ENCODE measurements at places on chromosomes 7 and 10. TPM values are rescaled to one million over a fixed set of nuclear protein-coding genes. Genes with fewer than 3 reads are reported as not detected.
A peak's percentile ranks its signal among the peaks of the same experiment; 100 is the strongest.

GRCh38 chr7:78587443-78588044 lies 789.0 kb downstream of the PHTF2 start:
- no peak overlapping the region for H3K4me3 ChIP-seq
- peak; percentile 32 for DNase-seq
- peaks cover 68% of the 10 kb centered on the region for H3K27me3 ChIP-seq
- H3K27ac ChIP-seq, result no peak overlapping the region
- H3K36me3 ChIP-seq, result no peaks in the 10 kb centered on the region

GRCh38 chr10:119817991-119818888 lies 54.4 kb downstream of the MCMBP start:
- H3K27ac ChIP-seq, result no peak overlapping the region
- no peaks in the 10 kb centered on the region for H3K36me3 ChIP-seq
- H3K4me1 ChIP-seq, result no peaks in the 10 kb centered on the region
- no peak overlapping the region for H3K4me3 ChIP-seq
- no peaks in the 10 kb centered on the region for H3K27me3 ChIP-seq

DNA sequence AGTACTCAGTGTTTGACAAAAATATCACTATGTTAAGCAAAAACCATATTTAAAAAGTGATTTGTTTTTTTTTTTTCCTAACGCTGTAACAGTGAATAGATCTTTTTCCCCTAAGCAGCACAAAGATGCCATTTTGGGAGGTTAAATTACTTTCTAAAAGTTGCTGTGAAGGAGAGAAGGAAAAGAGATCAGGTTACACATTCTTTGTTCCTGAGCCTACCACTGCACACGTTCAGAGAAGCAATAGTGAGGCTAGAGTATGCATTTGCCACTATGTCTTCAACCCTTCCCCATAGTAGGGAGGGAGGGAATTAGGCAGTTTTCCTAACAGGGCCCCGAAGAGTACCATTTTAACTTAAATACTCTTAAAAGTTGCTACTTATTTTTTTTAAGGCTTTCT lies 38.9 kb downstream of the BMPR1A start:
- no peaks in the 10 kb centered on the region for H3K27me3 ChIP-seq
- peaks cover 10% of the 10 kb centered on the region for H3K4me1 ChIP-seq
- peaks cover 4% of the 10 kb centered on the region for H3K36me3 ChIP-seq
- H3K4me3 ChIP-seq, result no peak overlapping the region

DNA sequence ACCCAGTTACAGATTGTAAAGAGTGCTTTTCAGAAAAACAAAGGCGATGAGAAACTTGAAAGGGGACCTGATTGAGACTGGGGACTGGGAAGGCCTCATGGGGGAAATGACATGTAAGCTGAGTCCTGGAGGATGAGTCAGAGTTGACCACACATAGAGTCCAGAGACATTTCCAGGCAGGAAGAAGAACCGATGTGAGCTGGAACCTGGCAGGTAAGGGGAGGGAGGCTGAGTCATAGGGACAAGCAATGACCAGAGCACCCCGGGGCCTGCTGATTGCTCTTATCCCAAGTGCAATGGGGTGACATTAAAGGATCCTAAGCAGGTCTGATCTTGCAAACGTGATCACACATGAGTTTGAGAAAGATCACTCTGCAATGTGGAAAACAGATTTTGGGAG lies 11.7 kb downstream of the TLL2 start:
- peaks cover 4% of the 10 kb centered on the region for H3K36me3 ChIP-seq
- DNase-seq, result peak; percentile 94
- H3K4me3 ChIP-seq, result no peak overlapping the region
- H3K27ac ChIP-seq, result peak overlapping the region; percentile 21
- H3K4me1 ChIP-seq, result peaks cover 14% of the 10 kb centered on the region

DNA sequence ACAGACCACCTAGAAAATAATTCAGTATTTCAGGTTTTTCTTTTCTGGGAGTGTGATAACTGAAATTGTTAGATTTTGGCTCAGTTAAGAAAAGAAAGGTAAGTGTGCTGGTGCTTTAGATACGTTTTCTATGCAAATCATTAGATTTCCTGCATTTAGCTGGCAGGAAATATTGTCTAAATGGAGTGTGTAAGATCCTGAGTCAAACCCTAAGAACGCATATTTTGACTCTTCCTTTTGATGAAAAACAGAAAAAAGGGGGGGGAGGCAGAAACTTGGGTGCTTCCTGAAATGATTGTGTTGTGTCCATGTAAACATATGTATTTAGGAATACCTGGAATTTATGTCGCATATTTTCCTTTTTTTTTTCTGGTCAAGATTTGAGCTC lies 1.2 kb downstream of the GRK5 start:
- no peaks in the 10 kb centered on the region for H3K27me3 ChIP-seq
- peaks cover 11% of the 10 kb centered on the region for H3K4me1 ChIP-seq
- no peak overlapping the region for H3K27ac ChIP-seq
- DNase-seq, result no peak
- peaks cover 5% of the 10 kb centered on the region for H3K36me3 ChIP-seq
- H3K4me3 ChIP-seq, result peak overlapping the region; percentile 72

DNA sequence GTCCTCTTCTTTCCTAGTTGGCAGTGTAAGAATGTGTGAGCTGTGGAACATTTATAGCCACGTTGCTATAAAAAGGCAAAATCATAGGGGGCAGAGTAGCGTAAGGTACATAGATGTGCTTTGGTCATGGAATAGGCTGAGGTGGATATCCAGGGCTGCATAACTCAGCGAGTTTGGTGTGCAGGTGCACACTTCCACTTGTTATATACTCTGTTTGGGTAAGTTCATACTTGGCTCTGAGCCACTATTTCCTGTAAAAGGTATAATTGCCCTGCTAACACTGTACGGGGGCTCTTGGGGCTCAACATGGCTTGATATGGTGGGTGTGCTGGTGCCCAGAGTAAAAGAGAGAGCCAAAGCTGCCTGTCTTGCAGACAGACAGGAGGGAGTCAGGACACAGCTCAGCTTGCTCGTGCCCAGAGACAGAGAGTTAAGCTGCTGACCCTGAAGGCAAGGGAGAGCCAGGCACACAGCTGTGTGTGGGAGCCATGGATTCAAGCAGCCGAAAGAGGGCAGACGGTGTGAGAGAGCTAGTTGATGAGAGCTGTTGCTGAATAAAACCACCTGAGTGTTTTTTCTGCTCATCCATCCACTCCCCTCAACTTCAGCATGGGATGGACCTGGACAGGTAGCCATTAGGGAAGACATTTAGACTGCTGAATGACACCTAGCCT lies 126.7 kb downstream of the DKK1 start:
- H3K36me3 ChIP-seq, result no peaks in the 10 kb centered on the region
- DNase-seq, result no peak
- H3K27me3 ChIP-seq, result no peaks in the 10 kb centered on the region
- H3K4me3 ChIP-seq, result no peak overlapping the region

GRCh38 chr7:53426145-53426750 lies 390.8 kb downstream of the POM121L12 start:
- no peak overlapping the region for H3K27ac ChIP-seq
- no peak for DNase-seq
- no peaks in the 10 kb centered on the region for H3K4me1 ChIP-seq
- peak overlapping the region; percentile 55 for H3K4me3 ChIP-seq

DNA sequence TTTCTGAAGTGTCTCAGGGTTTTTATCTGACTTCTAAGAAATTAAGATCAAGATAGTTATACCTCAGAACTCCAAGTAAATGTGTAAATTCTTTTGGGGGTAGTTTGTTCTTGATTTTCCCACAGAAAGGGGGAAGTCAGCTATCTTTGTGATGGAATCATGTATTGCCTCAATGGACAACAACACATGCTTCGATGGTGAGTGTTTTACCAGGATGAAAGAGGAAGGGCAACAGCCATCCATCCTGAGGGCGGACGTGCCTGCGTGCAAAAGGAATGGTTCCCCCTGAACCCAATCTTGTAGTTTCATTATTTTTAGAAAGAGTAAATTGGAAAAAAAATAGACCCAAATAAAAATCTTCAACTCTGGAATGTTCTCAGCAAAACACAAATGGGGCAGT lies 67.2 kb upstream of the ZPBP start:
- no peaks in the 10 kb centered on the region for H3K27me3 ChIP-seq
- H3K4me3 ChIP-seq, result no peak overlapping the region
- no peak overlapping the region for H3K27ac ChIP-seq
- H3K4me1 ChIP-seq, result no peaks in the 10 kb centered on the region
- H3K36me3 ChIP-seq, result no peaks in the 10 kb centered on the region

- H3K4me3 ChIP-seq, result no peak overlapping the region
- H3K4me1 ChIP-seq, result no peaks in the 10 kb centered on the region
- no peak overlapping the region for H3K27ac ChIP-seq
- H3K36me3 ChIP-seq, result peaks cover 8% of the 10 kb centered on the region
- DNase-seq, result no peak
Observed at GRCh38 chr7:150365673-150366398, 2.8 kb upstream of the REPIN1 start.

DNA sequence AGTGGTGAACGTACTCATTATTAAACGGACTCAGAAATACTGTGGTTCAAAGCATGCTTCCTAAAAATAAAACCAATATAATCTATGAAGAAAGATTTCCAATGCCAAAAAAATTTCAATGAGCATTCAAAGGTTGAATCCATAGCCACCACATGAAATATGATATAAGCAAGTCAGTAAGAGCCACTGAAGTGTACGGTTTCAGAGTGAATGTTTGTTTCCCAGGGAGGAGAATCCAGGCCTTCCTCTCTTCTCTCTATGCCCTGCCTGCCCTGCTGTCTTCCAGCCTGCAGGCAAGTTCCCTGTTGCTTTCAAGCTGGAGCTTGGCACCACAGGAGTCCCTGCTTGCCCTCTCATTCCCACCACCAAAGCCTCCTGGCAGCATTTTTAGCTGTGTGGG lies 1171.6 kb upstream of the C7orf33 start:
- DNase-seq, result no peak
- no peak overlapping the region for H3K27ac ChIP-seq
- H3K36me3 ChIP-seq, result no peaks in the 10 kb centered on the region

GRCh38 chr7:13037216-13037615 lies 349.8 kb downstream of the ARL4A start:
- H3K27ac ChIP-seq, result no peak overlapping the region
- DNase-seq, result no peak
- no peaks in the 10 kb centered on the region for H3K36me3 ChIP-seq
- peaks cover 9% of the 10 kb centered on the region for H3K4me1 ChIP-seq
- H3K27me3 ChIP-seq, result no peaks in the 10 kb centered on the region

GRCh38 chr7:18511351-18512140 lies 16.0 kb downstream of the HDAC9 start:
- H3K4me3 ChIP-seq, result no peak overlapping the region
- peaks cover 33% of the 10 kb centered on the region for H3K4me1 ChIP-seq
- H3K27me3 ChIP-seq, result no peaks in the 10 kb centered on the region
- H3K27ac ChIP-seq, result no peak overlapping the region

- H3K27ac ChIP-seq, result peak overlapping the region; percentile 89
- no peak overlapping the region for H3K4me3 ChIP-seq
- no peak for DNase-seq
Observed at GRCh38 chr7:46218461-46219200, 297.6 kb upstream of the IGFBP3 start.

- DNase-seq, result peak; percentile 96
- no peaks in the 10 kb centered on the region for H3K27me3 ChIP-seq
- H3K4me1 ChIP-seq, result peaks cover 56% of the 10 kb centered on the region
- peaks cover 15% of the 10 kb centered on the region for H3K36me3 ChIP-seq
Observed at GRCh38 chr7:130960208-130960988, 226.4 kb upstream of the KLF14 start.

GRCh38 chr7:44974549-44974948 lies 4.3 kb downstream of the MYO1G start:
- H3K4me1 ChIP-seq, result peaks cover 13% of the 10 kb centered on the region
- H3K4me3 ChIP-seq, result no peak overlapping the region
- no peaks in the 10 kb centered on the region for H3K27me3 ChIP-seq
- no peak overlapping the region for H3K27ac ChIP-seq

DNA sequence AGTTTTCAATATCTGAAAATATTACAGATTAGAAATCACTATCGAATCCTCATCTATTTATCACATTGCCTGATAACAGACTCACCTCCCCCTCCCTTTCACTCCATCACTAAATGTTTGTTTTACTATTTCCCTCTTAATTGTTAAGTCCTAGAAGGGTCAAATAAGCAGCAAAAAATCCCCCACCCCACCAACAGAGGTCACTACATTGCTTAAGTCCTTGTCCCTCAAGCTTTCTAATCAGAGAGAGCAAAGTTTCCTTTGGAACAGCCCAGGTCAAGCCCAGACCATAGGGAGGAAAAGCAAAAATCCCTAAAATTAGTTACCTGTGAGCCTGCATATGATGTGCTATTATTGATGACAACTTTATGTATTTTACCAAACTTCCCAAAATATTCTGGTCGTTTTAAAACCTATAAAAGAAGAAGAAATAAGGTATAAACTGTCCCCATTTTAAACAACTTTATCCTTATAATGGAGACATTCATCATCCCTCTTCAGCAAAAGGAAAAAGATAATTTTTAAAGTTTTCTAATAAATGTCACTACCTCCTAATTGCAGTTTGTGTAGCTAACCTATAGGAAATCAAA lies 95.0 kb downstream of the CNOT4 start:
- no peak overlapping the region for H3K27ac ChIP-seq
- DNase-seq, result peak; percentile 63
- peaks cover under 1% of the 10 kb centered on the region for H3K36me3 ChIP-seq

- H3K27ac ChIP-seq, result no peak overlapping the region
- H3K4me3 ChIP-seq, result no peak overlapping the region
- H3K27me3 ChIP-seq, result no peaks in the 10 kb centered on the region
- DNase-seq, result no peak
- H3K36me3 ChIP-seq, result no peaks in the 10 kb centered on the region
- no peaks in the 10 kb centered on the region for H3K4me1 ChIP-seq
Observed at GRCh38 chr10:85611746-85612377, 754.7 kb downstream of the GRID1 start.

GRCh38 chr7:4162884-4163564 lies 519.1 kb upstream of the FOXK1 start:
- no peaks in the 10 kb centered on the region for H3K27me3 ChIP-seq
- no peaks in the 10 kb centered on the region for H3K36me3 ChIP-seq
- no peak overlapping the region for H3K27ac ChIP-seq
- H3K4me3 ChIP-seq, result no peak overlapping the region
- H3K4me1 ChIP-seq, result peaks cover 9% of the 10 kb centered on the region

GRCh38 chr7:96740130-96740529 lies 30.5 kb upstream of the SEM1 start:
- H3K4me3 ChIP-seq, result no peak overlapping the region
- no peaks in the 10 kb centered on the region for H3K36me3 ChIP-seq
- no peaks in the 10 kb centered on the region for H3K4me1 ChIP-seq
- H3K27ac ChIP-seq, result no peak overlapping the region
- peaks cover 23% of the 10 kb centered on the region for H3K27me3 ChIP-seq

DNA sequence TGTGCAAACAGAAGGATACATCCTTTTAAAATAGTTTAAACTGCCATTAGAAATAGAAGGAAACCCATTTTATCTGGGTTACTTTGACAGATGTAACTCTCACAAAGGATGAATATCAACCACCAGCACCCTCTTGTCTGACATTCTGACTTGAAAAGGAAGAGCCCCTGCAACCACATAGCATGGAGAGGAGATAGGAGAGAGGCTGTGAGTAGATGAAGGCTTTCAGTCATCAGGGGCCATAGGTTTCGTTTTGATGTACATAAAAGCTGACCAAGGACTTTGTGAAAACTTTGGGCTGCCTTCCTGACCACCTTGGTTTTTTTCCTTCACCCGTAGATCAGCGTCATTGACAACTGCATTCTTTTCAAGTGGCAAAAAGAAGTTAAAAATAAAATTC lies 211.6 kb upstream of the PRPS1L1 start:
- H3K27ac ChIP-seq, result no peak overlapping the region
- DNase-seq, result no peak

The SOSTDC1 gene
- not detected for total RNA-seq

The GDF10 gene
- not detected for total RNA-seq

The RBP4 gene
- total RNA-seq, result not detected

The AGAP4 gene
- 17.5 TPM for total RNA-seq

The ZMIZ2 gene
- total RNA-seq, result 100 TPM

The ZNF736 gene
- 9.2 TPM for total RNA-seq

The VAX1 gene
- total RNA-seq, result not detected

The SPAM1 gene
- not detected for total RNA-seq

The CDK1 gene
- 48.8 TPM for total RNA-seq

The BMPER gene
- total RNA-seq, result not detected

All from MCF 10A (cell line).